Activated naive CD8-positive, alpha-beta T cell treated with anti-CD3 and anti-CD28 coated beads, Interleukin-2, amount 10 ng/mL, durations not matched to agents 7 days and 5 days (primary cell): ENCODE measurements at places on chromosomes 11 and 22. TPM values are rescaled to one million over a fixed set of nuclear protein-coding genes. Genes with fewer than 3 reads are reported as not detected.

DNA sequence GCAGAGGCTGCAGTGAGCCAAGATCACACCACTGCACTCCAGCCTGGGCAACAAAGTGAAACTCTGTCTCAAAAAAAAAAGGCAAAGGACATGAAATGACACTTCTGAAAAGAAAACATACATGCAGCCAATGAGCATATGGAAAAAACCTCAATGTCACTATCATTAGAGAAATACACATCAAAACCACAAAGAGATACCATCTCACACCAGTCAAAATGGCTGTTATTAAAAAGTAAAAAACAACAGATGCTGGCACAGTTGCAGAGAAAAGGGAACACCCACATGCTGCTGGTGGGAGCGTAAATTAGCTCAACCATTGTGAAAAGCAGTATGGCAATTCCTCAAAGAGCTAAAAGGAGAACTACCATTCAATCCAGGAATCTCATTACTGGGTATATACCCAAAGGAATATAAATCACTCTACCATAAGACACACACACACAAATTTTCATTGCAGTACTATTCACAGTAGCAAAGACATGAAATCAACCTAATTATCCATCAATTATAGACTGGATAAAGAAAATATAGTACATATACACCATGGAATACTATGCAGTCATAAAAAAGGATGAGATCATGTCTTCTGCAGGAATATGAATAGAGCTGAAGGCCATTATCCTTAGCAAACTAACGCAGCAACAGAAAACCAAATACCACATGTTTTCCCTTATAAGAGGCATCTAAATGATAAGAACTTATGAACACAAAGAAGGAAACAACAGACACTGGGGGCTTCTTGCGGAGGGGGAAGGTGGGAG, 15.7 kb upstream of the C11orf58 start:
- H3K27me3 ChIP-seq = peaks cover 11% of the 10 kb centered on the region
- no peak for DNase-seq
- no peaks in the 10 kb centered on the region for H3K4me1 ChIP-seq
- H3K4me3 ChIP-seq = no peak overlapping the region
- H3K36me3 ChIP-seq = no peaks in the 10 kb centered on the region

DNA sequence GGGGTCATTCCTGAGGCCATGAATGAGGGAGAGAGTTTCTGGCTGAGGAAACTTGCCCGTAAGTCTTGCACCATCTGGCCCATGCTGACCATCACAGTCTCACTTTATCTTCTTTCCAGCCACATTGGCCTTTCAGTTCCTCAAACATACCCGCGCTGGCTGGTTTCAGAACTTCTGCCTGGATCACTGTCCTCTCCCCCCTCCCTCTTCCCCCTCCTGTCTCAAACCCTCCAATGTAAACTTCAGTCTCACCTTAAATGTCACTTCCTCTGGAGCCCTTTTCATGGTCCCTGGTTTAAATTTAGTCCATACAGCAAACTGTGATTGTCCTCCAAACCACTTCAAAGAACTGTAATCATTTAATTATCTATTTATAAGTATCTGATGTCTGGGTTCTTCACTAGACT, 3.7 kb upstream of the TMEM109 start:
- H3K4me3 ChIP-seq = no peak overlapping the region
- no peak for DNase-seq
- H3K27ac ChIP-seq = no peak overlapping the region
- H3K4me1 ChIP-seq = peaks cover 39% of the 10 kb centered on the region
- H3K27me3 ChIP-seq = no peaks in the 10 kb centered on the region
- H3K36me3 ChIP-seq = no peaks in the 10 kb centered on the region

- H3K27me3 ChIP-seq = no peaks in the 10 kb centered on the region
- no peak overlapping the region for H3K27ac ChIP-seq
- DNase-seq = no peak
- no peaks in the 10 kb centered on the region for H3K4me1 ChIP-seq
- no peak overlapping the region for H3K4me3 ChIP-seq
- H3K36me3 ChIP-seq = no peaks in the 10 kb centered on the region
These were observed 352.8 kb downstream of the SHANK2 start for GRCh38 chr11:70899616-70900015.

- no peak for DNase-seq
- H3K27ac ChIP-seq = no peak overlapping the region
- no peak overlapping the region for H3K4me3 ChIP-seq
These were observed 80.7 kb downstream of the GGT1 start for GRCh38 chr22:24683691-24684090.

DNA sequence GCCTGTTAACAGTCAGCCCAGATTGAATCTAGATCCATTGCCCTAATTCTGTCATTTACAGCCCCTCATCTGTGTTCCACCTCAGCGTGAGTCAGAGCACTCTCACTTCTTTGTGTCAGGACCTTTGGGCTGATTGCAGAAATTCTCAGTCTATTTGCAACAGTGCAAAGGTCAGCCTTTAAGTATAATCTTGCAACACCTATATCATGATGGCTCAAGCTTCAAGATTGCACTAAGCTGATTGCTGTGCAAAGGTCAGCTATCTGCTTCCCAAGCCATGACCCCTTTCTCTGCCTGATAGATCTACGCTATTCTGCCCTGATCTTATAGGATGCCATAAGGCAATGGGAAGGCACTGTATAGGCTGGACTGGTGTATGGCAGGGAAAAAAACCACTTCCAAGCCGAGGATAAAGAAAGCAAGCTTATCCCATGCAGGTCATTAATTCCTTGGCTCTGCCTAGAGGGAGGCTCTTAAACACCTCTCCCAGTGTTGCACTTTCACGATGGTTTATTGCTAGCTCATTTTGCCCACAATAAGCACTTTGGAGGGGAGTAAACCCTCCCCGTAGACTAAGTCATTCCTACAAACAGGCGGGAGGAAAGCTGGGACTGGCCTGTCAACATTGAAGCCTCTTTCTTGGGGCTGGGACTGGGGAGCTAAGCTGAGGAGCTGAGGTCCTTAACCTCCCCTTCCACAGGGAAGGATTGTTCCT, 100.6 kb downstream of the RRAS2 start:
- no peak for DNase-seq
- no peaks in the 10 kb centered on the region for H3K36me3 ChIP-seq
- H3K4me3 ChIP-seq = no peak overlapping the region
- no peaks in the 10 kb centered on the region for H3K4me1 ChIP-seq
- H3K27me3 ChIP-seq = no peaks in the 10 kb centered on the region

DNA sequence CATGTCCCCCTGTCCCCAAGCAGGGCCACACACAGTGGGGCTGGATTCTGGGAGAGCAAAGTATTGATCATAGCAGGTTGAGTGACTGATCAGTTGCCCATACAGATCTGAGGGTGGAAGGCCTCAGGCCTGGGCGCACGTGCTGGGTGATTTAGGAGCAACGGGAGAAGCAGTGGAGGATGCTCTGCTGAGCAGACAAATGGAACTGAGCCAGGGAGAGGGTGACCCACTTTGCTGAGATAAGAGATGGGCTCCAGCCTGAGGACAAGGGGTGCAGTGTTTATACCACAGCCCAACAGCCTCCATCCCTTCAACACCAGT, 15.0 kb downstream of the GNAZ start:
- no peaks in the 10 kb centered on the region for H3K36me3 ChIP-seq
- peaks cover 13% of the 10 kb centered on the region for H3K4me1 ChIP-seq
- no peak overlapping the region for H3K4me3 ChIP-seq
- H3K27me3 ChIP-seq = peaks cover 25% of the 10 kb centered on the region
- H3K27ac ChIP-seq = no peak overlapping the region

DNA sequence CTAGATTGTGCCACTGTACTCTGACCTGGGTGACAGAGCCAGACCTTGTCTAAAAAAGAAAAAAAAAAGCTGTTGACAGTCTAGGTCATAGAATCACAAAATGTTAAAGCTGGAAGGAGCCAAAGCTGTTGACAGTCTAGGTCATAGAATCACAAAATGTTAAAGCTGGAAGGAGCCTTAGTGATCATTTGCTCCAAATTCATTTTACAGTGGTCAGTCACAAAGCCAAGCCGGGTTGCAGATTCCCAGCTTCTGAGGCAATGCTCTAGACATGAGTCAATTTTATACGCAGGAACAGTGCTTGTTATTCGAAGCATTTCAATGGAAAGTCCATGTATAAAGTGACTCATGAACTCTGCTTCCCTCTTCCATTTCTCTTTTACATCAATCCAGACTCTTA, 47.4 kb downstream of the SYT13 start:
- H3K4me1 ChIP-seq = no peaks in the 10 kb centered on the region
- DNase-seq = no peak
- H3K36me3 ChIP-seq = no peaks in the 10 kb centered on the region
- H3K27me3 ChIP-seq = peaks cover 10% of the 10 kb centered on the region

- H3K36me3 ChIP-seq = peaks cover 12% of the 10 kb centered on the region
- no peak for DNase-seq
- H3K27ac ChIP-seq = no peak overlapping the region
- peaks cover 1% of the 10 kb centered on the region for H3K4me1 ChIP-seq
- no peaks in the 10 kb centered on the region for H3K27me3 ChIP-seq
- no peak overlapping the region for H3K4me3 ChIP-seq
These were observed 28.6 kb upstream of the RASL10A start for GRCh38 chr22:29344137-29344536.

DNA sequence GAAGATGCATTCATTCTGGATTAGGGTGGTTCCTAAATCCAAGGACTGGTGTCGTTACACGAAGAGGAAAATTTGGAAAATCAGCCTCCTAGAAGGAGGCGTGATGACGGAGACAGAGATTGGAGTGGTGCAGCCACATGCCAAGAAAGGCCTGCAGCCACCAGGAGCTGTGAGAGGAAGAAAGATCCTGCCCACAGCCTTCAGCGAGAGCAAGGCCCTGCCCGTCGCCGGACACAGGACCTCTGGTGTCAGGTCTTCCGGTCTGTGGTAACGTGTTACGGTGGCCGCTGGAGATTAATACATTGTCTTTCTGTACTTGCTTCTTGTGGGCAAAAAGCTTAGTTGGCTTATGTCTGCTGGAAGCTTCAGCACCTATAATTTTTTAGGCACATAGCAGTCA, 1045.8 kb downstream of the BRD1 start:
- DNase-seq = no peak
- no peaks in the 10 kb centered on the region for H3K27me3 ChIP-seq
- no peak overlapping the region for H3K27ac ChIP-seq
- no peak overlapping the region for H3K4me3 ChIP-seq
- no peaks in the 10 kb centered on the region for H3K36me3 ChIP-seq

- no peak overlapping the region for H3K27ac ChIP-seq
- H3K27me3 ChIP-seq = peaks cover 39% of the 10 kb centered on the region
- H3K4me1 ChIP-seq = peaks cover 3% of the 10 kb centered on the region
- H3K4me3 ChIP-seq = no peak overlapping the region
- no peak for DNase-seq
- H3K36me3 ChIP-seq = no peaks in the 10 kb centered on the region
These were observed 2.0 kb upstream of the GRIK4 start for GRCh38 chr11:120509346-120510053.

- DNase-seq = no peak
- H3K4me3 ChIP-seq = no peak overlapping the region
- H3K27me3 ChIP-seq = peaks cover 7% of the 10 kb centered on the region
- no peak overlapping the region for H3K27ac ChIP-seq
- H3K36me3 ChIP-seq = no peaks in the 10 kb centered on the region
These were observed 83.3 kb downstream of the ZC3H12C start for GRCh38 chr11:110176366-110177085.

DNA sequence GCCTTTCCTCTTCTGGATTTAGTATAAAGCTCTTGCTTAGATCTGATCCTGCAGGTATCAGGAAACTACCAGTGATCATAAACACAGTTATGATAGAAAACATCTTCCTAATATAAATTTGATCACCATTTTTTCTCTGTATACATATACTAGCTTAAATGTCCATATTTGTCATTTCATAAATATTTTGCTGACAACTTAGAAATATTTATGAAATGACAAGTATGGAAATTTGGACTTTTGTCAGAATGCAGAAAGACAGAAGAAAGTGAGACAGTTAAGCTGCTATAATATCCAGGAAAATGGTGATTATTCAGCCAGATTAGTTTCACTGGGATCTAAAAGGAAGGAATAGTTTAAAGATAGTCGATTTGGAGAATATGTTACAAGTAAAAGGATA, 22.8 kb upstream of the TRIM21 start:
- H3K36me3 ChIP-seq = no peaks in the 10 kb centered on the region
- no peaks in the 10 kb centered on the region for H3K4me1 ChIP-seq
- peaks cover 6% of the 10 kb centered on the region for H3K27me3 ChIP-seq
- no peak overlapping the region for H3K4me3 ChIP-seq
- no peak overlapping the region for H3K27ac ChIP-seq
- DNase-seq = no peak

DNA sequence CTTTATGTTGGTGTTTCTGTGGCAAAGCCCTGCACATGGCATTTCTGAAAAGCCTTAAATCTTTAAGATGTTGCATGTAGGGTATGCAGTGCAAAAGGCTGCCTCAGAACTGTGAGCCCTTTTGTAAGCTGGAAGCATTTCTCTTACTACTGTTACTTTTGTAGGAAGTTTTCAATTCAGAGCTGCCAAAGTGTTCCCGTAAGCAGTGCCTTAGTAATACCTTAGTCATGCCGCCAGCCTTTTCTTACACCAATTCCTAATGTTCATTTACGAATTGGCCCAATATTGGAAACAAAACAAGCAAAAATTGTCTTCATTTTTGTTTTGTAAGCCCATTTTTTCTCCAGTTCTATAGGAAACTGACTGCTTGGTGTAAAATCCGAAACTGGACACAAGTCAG, 67.4 kb upstream of the RASSF10 start:
- peaks cover 2% of the 10 kb centered on the region for H3K4me1 ChIP-seq
- no peak overlapping the region for H3K27ac ChIP-seq
- peaks cover 4% of the 10 kb centered on the region for H3K27me3 ChIP-seq
- no peaks in the 10 kb centered on the region for H3K36me3 ChIP-seq
- H3K4me3 ChIP-seq = no peak overlapping the region
- no peak for DNase-seq

DNA sequence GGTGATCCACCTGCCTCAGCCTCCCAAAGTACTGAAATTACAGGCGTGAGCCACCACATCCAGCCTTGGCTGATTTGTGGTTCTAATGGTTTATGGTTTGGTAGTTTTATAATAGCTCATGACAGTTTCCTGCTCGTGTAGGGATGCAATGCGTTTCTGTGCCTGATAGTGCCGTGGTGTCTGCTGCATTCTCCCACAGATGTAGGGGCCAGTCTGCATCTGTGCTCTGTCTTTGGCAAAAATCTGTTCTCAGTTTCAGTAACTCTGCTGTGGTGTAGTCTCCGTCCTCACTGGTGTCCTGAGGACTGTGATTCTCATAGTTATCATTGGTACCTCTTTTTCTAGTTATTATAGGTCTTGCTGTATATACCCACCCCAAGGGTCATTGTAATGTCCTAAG, 16.3 kb downstream of the ST14 start:
- H3K4me1 ChIP-seq = peaks cover 2% of the 10 kb centered on the region
- no peak overlapping the region for H3K4me3 ChIP-seq
- no peaks in the 10 kb centered on the region for H3K36me3 ChIP-seq
- peaks cover 9% of the 10 kb centered on the region for H3K27me3 ChIP-seq

GRCh38 chr11:110478410-110478809, 48.7 kb downstream of the FDX1 start:
- H3K27ac ChIP-seq = no peak overlapping the region
- no peaks in the 10 kb centered on the region for H3K36me3 ChIP-seq
- H3K27me3 ChIP-seq = no peaks in the 10 kb centered on the region
- no peak overlapping the region for H3K4me3 ChIP-seq
- DNase-seq = no peak

SCUBE2 gene
- total RNA-seq = not detected

DEPDC7 gene
- 2.7 TPM for total RNA-seq

FZD4 gene
- 0.11 TPM for total RNA-seq

RAB36 gene
- total RNA-seq = 0.68 TPM

UQCR10 gene
- 83.6 TPM for total RNA-seq

SCT gene
- total RNA-seq = not detected

ZP1 gene
- total RNA-seq = 0.44 TPM

CCDC15 gene
- total RNA-seq = 6.6 TPM

SCGB1D4 gene
- total RNA-seq = not detected

KREMEN1 gene
- total RNA-seq = 0.19 TPM
